ENCODE measurements at places on chromosomes 2 and 18.

GRCh38 chr2:157489983-157490382, 46.1 kb upstream of the CYTIP start:
- DNase-seq: no peak

DNA sequence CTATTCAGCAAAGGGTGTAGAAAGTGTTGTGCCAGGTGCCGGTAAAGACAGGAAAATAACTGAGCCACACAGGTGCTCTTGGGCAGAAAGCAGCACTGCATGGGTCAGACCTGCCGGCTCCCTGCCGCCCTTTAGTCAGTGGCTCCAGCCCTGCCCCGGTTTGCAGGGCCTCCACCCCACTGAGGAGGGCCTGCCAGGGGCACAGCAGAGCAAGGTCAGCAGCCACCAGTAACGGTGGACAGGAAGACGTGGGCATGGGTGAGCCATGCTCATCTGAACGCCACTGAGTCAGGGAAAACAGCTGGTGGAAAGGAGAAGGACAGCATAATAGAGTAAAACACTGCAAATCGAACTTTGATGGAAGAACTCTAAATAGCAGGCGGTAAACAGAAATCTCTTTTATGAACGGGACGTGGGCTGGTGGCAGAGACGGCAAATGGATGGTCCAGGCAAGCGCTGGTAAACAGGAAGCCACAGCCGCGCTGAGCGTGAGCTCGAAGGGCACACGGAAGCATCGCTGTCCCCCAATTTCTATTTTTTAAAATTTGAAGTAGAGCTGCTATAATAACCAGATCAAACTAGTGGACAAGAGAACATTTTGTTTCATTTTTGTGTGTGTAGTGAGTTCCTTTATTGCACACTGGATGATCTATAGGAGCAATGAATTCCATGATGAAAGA, 141.8 kb upstream of the ALKAL2 start:
- no peak for DNase-seq

- no peak for DNase-seq
These were observed 37.0 kb upstream of the GRHL1 start for GRCh38 chr2:9914384-9915065.

DNA sequence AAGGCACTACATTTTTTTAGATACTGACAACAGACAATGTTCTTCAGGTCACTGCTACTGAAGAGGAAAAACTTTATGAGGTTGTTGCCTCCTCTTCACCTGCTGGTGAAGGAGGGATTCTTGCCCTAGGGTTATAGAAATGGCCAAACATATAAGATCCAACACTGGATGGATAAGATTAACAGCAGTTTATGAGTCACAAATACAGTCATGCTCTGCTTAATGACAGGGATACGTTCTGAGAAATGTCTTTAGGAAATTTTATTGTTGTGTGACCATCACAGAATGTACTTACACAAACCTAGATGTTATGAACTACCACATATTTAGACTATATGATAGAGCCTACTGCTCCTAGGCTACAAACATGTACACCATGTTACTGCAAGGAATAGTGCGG, 57.4 kb upstream of the AMMECR1L start:
- no peak for DNase-seq

DNA sequence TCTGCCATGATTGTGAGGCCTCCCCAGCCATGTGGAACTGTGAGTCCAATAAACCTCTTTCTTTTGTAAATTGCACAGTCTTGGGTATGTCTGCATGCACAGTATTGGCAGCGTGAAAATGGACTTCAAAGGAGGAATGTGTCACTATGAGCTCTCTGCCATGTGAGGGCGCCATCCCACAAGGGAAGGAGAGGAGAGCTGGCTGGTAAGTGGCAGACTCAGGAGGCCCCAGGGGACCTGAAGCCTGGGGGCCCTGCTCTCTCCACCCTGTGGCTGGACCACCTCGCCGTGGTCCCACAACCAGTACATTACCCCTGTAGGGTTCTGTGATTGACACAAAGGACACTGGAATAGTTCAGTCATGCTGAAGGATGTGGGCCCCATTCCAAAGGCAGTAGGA, 122.1 kb downstream of the RPIA start:
- DNase-seq: no peak

DNA sequence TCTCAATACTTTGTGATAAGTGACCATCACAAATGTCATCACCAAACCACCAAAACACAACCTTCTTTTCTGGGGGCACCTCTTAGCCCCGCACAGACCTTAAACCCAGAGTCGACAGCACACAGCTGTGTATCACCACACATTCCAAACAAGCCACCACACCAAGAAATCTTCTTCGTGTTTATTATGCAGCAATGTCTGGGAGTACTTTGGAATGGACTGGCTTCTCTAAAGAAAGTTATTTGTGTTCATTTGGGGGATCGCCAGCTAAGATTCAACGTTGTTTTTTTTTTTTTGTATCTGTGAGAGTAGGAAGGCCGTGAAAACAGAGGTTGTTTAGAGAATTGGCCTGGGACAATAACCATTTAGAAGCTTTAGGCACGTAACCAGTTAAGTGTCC, 1.1 kb upstream of the MTA3 start:
- no peak for DNase-seq

- DNase-seq: no peak
These were observed 30.2 kb downstream of the SETBP1 start for GRCh38 chr18:44710931-44711330.

GRCh38 chr18:65352186-65352585, 398.6 kb upstream of the CDH7 start:
- DNase-seq: no peak

GRCh38 chr2:238578256-238578655, 151.5 kb downstream of the ASB1 start:
- DNase-seq: no peak

GRCh38 chr2:64975232-64975821, 13.9 kb upstream of the SLC1A4 start:
- DNase-seq: no peak

- DNase-seq: no peak
These were observed 5.3 kb downstream of the APOB start for GRCh38 chr2:21038403-21039073.

GRCh38 chr2:230205721-230206120, 14.1 kb downstream of the SP110 start:
- no peak for DNase-seq

GRCh38 chr18:46060359-46060841, 11.7 kb downstream of the PSTPIP2 start:
- DNase-seq: no peak

GRCh38 chr2:240997856-240998705, at the start of gene SNED1:
Gene SNED1 (plus strand): TSS chr2:240998618. CDS start chr2:240998838, 220 bp downstream.
- DNase-seq: peak; percentile 84

DNA sequence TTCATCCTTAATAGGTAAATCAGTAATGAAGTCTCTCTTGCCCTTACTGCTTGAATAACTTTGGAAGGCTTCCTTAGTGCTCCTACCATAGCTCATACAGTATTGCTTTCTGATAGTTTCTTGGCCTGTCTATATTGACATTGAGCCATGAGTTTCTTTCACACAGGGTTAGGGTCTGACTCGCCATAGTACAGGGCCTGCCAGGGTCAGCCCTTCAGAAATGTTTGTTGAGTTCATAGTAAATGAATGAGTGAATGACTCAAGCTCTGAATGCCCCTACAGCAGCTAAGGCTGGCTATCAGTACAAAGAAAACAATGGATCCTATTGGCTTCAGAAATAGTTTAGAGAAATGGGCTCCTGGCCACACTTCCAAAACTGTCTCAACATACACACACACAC, 65.0 kb upstream of the LRATD1 start:
- no peak for DNase-seq

DNA sequence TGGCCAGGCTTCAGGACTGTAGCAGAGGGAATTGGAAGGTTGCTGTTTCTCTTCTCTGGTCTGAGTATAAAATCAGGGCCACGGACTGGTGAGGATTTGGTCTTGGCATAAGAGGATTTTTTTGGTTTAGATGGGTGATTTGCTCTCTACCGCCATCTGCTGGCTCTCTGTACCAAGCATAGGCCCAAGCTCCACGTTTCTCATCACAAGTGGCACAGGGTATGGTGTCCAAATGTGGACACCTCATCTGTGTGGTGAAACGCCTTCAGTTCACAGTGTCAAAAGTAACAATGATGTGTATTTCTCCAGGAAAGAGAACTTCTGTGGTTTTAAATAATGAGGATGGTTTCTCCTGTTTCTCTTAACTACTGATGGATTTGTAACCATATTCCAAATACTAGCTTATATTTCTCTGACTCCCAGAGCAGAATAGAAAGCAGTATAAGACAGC, 115.1 kb downstream of the EML6 start:
- no peak for DNase-seq

GRCh38 chr2:26355038-26355995, 8.7 kb upstream of the ADGRF3 start:
- DNase-seq: no peak

DNA sequence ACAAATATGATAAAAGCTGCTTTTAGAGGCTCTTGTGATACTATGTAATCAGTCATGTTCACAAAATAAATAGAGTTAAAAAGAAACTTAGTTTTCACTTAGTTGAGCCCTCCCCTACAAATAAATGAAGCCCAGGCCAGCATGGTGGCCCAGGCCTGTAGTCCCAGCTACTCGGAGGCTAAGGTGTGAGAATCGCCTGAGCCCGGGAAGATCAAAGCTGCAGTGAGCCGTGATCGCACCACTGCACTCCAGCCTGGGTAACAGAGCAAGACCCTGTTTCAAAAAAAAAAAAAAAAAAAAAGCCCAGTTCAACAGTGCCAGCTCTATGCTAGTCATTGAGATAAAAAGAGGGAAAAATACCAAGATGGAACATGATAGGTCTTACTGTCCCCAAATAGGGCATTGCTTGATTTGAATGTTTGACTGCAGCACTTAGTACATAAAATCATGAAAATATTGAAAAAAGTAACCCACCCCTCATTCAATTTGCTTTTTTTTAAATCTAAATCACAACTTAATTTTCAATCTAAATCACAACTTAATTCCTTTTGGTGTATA, 1.5 kb downstream of the ASNSD1 start:
- DNase-seq: no peak

DNA sequence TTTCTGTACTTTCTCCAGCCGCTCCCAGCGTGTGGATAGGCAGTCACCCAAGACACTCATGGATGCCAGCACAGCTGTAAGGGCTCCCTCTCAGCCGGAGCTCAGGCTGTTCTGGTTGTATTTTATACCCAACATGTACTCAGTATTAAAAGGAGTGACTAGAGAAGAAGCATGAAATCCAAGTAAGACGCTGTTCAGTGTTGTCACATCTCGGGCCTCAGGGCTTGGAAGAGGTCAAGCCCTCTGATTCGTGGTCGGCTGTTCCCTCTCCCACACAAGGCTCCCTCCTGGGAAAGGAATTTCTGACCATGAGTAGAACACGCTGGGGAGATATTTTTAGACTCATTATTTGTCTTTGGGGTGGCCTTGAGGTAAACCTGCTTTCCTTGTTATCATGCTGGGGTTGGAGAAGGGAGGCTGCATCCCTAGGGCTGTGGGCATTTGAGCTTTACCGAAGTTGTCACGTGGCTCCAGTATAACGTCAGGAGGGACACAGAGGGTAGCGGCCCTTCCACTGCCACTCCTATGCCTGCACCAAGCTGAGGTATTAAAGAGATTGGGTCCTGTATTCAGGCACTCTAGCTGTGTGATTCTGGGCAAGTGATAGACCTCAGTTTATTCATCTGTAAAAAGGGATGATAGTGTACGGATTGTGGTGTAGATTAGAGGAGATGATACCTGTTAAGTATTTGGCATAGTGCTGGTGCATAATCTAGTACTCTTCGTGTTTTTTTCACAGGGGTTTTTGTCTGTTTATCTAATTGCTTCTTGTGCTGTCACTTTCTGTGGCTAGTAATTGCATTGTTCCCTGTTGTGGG, 34.1 kb downstream of the HK2 start:
- no peak for DNase-seq

DNA sequence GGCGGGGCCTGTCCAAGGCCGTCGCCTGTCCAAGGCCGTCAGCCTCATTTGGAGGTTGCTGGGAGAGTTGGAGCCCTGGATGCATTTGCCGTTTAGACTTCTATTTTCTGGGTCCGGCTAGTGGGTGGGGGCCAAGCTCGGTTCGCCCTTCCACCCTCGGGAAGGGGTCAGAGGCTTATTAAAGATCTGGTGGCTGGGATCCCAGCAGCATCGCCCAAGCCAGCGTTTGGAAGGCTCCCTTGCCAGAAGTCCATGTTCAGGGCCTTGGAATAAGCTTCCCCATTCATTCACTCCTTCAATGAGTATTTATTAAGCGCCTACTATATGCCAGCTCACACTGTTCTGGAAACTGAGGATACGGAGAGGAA, 516 bp upstream of the DOCK10 start:
- DNase-seq: no peak

- DNase-seq: no peak
These were observed 136.8 kb downstream of the ALPK2 start for GRCh38 chr18:58491773-58492752.

- DNase-seq: no peak
These were observed 1185.2 kb upstream of the PIK3C3 start for GRCh38 chr18:40769786-40770185.

GRCh38 chr2:182933629-182934028, 67.2 kb upstream of the FRZB start:
- no peak for DNase-seq

GRCh38 chr2:200730302-200730701, 81.4 kb upstream of the BZW1 start:
- no peak for DNase-seq

- DNase-seq: no peak
These were observed 70.8 kb downstream of the XIRP2 start for GRCh38 chr2:166958986-166959481.

GRCh38 chr2:99200076-99200800, 19.3 kb downstream of the MRPL30 start:
- no peak for DNase-seq

DNA sequence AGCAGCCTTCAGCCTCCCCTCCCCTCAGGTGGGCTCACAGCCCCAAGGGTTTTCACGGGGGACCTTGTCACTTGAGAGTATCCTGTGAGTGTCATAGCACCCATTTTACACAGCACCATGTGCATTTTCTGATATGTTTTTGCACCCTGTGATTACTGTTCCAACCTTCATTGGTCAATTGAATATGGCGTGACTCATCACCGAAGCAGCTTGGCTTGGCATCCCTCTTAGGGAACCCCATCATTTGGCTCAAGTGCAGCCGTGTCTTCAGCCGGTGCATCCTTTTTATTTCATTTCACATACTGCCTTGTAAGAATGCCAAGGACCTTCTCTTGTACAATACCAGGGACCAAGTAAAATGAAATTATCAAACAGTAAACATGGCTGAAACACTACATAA, 57.6 kb downstream of the NPAS2 start:
- DNase-seq: no peak

GRCh38 chr2:196980473-196980872, 54.0 kb upstream of the PGAP1 start:
- DNase-seq: no peak

All from left forelimb (tissue), 1 donor.